ENCODE measurements at places on chromosomes 5 and 9.

DNA sequence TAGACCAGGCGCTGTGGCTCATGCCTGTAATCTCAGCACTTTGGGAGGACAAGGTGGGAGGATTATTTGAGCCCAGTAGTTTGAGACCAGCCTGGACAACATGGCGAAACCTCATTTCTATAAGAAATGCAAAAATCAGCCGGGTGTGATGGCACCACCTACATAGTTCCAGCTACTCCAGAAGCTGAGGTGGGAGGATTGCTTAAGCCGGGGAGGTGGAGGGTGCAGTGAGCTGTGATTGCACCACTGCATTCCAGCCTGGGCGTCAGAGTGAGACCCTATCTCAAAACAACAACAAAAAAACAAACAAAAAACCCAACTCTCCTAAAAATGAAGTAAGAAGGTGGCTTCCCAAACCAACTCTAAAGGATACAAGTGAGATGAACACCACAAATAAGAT, 23.0 kb downstream of the IARS1 start:
- no peak for DNase-seq

DNA sequence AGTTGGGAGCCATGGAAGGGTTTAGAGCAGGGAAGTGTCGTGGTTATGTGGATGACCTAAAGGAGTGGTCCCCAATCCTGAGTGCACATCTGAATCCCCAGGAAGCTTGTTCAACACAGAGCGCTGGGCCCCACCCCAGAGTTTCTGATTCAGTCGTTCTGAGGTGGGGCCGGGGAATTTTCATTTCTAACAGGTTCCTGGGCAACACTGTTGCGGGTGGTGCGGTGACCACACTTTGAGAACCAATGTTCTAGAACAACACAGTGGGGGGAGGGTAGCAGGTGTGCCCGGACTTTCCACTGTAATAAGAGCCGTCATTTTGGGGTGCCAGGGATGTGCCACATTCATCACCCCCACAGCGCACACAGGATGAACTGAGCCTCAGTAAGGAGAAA, 39.3 kb downstream of the DUSP1 start:
- no peak for DNase-seq

DNA sequence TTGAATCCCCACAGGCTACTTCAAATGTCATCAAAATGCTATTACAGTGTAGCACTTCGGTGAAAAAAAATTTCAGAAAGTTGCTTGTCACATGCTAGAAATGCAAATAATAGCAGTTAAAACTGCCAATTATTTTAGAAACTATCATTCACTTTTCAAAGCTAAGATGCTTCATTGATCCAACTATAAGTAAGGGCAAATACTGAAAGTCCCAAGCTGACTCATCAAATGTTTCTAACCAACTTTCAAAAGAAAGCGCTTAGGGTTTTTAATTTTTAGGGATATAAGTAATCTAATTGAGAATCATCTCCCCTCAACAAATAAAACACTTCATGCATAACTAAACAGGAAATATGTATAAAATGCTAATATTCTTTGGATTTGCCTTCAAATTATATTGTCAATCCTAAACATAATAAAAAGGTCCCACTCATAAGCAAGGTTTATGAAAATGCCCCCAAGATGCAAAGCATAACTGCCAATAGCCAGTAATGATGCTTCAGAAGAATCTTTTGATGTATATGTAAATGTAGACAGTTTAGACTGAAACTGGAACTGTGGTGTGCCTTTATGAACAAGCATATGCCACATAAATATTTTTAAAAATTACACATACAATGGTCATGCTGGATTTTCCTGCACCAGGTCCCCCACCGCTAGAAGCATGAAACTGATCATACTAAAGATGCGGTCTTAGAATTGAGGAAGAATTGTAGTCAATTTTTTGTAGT, 12.2 kb downstream of the ACTL7A start:
- DNase-seq, result no peak

DNA sequence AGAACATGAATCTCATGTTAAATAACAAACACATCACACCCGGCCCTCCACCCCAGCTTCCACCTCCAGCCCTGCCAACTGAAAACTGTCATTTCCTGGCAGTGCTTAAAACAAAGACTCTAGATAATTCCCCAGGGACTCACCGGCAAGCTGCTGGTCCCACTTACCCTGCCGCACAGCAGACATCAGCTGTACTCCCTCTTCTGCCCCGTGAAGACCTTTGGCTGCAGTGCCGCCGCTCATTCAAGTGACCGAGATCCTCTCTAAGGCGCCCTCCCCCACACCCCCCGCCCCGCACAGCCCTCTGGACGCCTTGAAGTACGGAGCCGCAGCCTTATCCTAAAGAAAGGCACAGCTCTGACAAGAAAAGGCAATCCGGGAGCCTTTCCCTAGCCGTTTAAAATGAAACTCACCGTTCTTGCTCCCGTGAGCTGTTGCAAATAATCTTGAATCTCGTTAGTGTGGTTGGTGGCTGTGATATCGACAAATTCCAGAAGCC, 434 bp downstream of the GLRX start:
- DNase-seq, result peak; percentile 19

- no peak for DNase-seq
Observed at GRCh38 chr9:88559661-88560060, 24.7 kb downstream of the NXNL2 start.

GRCh38 chr9:95834281-95834907, 41.1 kb upstream of the ERCC6L2 start:
- no peak for DNase-seq

DNA sequence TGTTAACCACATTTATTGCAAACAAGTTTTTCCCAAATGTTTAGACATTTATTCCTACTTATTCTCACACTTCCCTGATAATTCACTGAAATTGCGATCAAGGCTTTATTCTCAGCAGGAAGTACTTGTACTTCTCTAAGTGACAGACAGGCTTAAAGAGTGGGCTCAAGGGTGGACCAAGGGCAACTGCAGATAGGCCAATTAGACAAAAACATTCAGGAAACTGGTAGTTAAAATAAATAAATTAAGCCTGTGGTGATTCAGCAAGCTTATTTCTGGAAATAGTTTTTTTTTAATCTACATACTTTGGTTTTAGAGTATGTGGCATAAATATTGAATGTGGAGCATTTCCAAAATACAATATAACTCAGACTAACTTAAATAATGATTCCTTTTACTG, 136.1 kb downstream of the UGCG start:
- DNase-seq, result no peak

Measured in NCI-H1092 (cell line).